ENCODE measurements at places on chromosomes 13 and 19.

DNA sequence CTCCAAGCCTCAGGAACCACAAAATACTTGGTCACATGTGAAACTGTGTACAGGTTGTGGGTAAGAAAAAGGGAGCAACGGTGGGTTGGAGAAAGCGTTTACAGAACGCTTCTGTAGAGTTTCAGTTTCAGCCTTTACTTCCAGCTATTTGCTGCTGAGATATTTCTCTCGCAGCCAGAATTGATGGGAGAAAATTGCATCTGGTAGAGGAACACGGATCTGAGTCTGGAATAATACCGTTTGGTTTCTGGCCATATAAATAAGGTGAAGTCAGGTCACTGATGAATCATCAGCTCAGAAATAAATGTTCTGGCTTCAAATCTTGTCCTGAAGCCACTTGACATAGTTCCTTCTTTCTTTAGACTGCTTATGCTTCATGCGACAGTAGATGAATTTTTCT, 20.3 kb upstream of the RFC3 start:
- DNase-seq, result no peak

- DNase-seq, result no peak
Observed at GRCh38 chr13:99677116-99677951, 176.1 kb downstream of the TM9SF2 start.

- peak; percentile 82 for DNase-seq
Observed at GRCh38 chr13:46211483-46212351, at the start of gene LRRC63. LRRC63 (plus strand) TSS chr13:46211928; CDS start chr13:46213035, 1,107 bp downstream.

GRCh38 chr19:29263305-29264135, 50.6 kb upstream of the UQCRFS1 start:
- DNase-seq, result peak; percentile 19

- DNase-seq, result no peak
Observed at GRCh38 chr19:1103132-1103707, 574 bp upstream of the GPX4 start.

DNA sequence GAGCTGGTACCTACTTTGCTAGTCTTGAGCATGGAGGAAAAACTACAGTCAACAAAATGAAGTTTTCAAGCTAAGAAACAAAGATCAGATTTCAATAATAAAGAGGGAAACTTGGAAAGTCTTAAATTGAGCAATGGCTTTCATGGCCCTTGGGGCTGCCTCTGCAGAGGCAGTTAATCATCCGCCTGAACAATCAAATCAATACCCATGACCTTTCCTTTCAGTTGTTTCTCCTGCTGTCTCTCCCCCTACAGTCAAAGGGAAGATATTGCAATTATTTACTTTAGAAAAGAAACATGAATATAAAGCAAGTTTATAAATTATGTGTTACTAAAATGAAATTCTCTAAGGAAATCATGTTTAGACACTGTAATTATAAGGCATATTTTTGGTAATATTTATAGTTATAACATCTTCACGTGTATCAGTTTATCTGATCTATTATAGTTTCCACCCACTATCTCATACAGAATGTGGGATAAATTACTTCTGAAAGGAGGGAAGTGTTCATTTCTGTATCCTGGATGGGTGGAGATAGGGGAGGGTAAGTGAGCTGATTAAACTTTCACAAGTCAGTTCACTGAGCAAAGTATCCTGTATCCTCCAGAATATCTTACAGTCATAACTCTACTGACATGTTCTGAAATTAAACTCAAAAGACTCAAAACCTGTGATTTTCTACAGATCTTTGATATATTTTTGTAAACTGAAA, 72.4 kb upstream of the TSC22D1 start:
- DNase-seq, result no peak

GRCh38 chr13:64640002-64640401, 2590.1 kb downstream of the PCDH9 start:
- DNase-seq, result no peak

GRCh38 chr13:51547425-51548176, 36.7 kb upstream of the WDFY2 start:
- no peak for DNase-seq

DNA sequence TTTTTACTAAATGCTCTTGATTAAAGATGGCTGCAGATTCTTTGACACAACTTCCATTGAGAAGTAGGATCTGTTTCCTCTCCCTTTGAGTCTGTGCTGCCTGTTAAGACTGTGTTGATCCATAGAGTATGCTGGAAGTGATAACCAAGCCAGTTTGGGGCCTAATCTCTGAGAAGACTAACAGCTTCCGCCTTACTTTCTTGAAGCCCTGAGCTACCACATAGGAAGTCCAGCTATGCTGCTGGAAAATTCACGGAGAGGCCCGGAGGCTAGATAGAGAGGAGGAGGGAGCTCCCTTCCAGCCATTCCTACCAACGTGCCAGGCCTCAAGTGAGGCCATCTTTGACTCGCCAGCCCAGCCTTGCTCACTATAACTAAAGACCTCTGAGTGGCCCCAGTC, 12.5 kb downstream of the RAP2A start:
- DNase-seq, result no peak

- no peak for DNase-seq
Observed at GRCh38 chr13:87398047-87398446, 273.1 kb upstream of the SLITRK5 start.

DNA sequence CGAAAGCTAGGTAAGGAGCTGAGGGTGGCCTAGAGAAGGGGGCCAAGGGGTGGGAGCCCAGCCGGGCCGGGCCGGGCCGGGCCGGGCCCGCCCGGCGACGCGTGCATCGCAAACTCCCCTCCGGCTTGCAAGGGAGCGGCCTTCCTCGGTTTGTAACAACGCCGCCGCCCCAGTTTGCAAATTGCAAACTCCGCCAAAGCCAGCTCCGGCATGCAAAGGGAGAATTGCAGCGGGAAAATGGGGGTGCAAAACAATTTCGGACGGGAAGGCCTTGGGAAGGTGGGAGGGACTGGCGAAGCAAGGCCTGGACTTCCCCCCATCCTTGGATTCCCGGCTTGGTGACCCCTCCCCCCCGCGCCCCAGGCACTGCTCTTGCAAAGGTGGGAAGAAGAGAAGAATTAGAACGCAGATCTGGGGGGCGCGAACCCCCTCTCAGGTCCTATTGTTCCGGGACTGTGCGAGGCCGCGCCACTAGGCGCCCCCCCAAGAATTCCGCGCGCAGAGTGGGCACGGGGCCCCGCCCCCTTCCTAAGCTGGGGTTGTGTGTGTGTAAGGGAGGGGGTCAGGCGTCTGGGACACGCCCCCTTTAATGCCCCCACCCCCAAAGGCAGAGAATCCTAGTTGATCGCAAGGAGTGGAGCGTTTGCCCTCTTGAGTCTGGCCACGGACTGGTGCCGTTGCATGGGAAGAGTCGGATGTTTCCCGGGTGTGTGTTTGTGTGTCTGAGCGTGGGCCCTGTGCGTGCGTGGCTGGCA, 926 bp downstream of the PRR12 start:
- DNase-seq, result peak; percentile 72

DNA sequence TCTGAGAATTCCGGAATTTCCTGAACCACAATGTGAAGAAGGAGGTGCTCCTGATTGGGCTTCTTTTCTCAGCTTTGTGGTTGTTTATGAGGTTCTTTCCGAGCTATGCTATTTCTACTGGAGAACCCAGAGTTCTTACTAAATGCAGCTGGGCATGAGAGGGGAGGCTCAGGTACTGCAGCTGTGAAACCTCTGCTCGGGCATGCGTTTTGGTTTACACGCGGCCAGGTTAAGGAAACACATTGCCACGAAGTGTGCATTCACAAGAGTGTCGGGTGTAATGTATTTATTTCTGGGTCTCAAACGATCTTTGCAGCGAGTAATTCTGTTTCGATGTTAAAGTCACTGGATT, 661 bp upstream of the MIR17HG start:
- peak; percentile 67 for DNase-seq

DNA sequence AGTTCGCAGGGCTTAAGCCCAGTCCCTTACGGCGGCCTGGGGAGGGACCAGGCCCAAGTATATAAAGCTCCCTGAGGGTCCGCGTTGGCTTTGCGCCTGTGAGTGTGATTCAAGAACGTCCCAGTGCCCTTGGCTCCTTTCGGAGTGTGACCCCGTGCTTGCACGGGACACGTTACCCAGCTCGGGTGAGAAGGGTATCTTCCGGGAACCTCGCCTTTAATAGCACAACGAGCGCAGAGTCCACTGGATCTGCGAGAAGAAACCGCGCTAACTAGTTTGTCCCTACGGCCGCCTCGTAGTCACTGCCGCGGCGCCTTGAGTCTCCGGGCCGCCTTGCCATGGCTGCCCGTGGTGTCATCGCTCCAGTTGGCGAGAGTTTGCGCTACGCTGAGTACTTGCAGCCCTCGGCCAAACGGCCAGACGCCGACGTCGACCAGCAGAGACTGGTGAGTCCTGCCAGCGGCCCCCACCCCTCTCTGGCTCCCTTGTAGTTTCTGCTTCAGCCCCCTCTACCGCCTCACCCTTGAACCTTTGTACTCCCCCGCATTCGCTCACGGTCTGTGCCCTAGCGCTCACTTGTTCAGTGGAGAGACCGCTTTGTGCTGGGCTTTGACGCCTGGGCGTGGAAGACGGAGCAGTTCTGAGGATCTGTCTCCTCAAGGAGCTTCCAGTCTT, at the start of gene DNAJC15:
Gene DNAJC15 (plus strand): TSS at position 298 of the 675 bp plus-strand sequence. CDS start 41 bp downstream, at position 339.
- no peak for DNase-seq

GRCh38 chr13:40666933-40667621, 636 bp upstream of the FOXO1 start:
- peak; percentile 58 for DNase-seq

DNA sequence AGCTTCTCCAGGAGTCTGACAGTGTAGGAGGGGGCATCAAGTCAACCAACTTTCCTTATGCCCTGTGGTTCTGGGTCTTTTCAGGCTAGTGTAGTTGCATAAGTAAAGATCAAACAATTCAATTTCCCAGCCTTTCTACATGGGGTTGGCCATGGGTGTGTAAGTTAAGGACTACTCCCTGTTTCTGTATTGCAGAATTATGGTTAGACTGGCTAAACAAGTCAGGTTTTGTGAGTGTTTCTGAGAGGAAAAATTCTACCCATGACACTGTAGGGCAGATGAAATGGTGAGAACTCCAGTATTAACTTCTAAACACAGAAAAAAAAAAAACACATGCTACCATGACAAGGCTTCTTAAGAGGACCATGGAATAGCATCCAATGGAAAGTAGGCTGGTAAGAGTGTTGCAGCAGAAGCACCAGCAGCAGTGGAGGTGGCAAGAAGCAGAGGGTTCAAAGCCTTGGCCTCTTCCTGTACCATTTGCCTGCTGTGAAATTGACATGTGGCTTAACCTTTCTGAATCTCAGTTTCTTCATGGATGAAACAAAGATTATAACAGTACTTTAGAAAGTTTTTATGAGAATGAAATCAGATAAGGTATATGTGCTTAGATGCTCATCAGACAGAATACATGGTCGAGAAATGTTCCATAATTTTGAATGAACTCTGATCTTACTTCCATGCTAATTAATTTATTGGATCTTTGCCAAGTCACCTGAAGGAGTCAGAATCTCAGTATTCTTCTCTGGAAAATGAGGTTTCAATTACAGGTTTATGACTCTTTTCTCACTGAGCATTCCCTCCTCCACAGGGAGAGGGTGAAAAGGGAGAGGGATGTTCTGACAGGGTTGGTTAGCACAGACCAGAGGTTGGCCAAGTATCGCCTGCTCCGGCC, 11.4 kb upstream of the SCEL start:
- DNase-seq, result no peak

DNA sequence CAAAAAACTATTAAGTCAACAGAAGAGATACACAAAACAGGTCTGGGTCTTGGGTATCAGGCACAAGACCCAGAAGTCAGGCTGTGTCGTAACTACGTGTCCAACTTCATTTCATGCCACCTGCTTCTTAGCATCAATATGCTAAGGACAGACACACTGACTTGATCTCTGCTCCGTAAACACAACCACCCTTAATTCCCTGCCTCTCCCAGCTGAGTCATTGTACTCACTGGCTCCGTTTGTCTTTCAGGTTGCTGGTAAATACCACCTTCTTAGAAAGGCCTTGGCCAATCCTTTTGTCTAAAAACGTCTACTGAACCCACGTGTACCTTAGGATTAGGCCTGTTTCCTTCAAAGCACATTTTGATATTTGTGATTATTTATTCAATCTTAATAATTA, 726.2 kb downstream of the PCDH9 start:
- DNase-seq, result no peak

DNA sequence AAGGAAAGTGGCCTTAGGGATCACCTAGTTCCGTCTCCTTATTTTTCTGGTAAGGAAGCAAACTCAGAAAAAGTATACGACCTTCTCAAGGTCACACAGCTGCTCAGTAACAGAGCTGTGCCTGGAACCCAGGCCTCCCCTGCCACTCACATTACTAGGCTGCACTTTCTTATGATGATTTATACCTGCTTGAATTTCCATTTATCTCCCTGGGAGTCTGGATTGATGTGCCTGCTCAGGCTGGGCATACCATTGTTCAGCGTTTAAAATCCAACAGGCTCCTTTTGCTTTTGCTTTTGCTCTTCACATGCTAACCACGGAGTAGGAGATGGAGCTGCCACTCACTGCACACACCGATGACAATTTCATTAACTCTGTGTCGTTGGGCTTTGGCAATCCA, 241.0 kb downstream of the OLFM4 start:
- DNase-seq, result no peak

DNA sequence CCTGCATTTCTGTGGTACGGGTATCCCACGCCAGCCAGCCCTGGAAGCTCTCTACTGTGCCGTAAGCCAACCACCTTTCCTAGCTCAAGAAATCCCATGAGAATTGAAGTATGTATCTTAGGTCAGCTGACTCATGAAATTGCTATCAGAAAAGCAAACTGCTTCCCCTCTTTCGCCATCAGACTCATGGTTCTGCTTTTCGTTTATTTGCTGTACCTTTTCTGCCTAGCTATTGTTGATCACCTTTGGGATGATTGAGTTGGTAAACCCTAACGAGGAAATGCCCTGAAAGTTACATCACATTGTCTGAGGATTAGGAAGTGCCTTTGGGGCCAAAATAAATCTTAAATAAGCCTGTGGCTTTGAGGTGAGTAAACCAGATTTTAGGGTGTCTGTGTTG, at the start of gene ADGRE3:
Gene ADGRE3 (minus strand): TSS at position 81 of the 400 bp plus-strand sequence. CDS start 74 bp downstream, at position 7.
- no peak for DNase-seq

DNA sequence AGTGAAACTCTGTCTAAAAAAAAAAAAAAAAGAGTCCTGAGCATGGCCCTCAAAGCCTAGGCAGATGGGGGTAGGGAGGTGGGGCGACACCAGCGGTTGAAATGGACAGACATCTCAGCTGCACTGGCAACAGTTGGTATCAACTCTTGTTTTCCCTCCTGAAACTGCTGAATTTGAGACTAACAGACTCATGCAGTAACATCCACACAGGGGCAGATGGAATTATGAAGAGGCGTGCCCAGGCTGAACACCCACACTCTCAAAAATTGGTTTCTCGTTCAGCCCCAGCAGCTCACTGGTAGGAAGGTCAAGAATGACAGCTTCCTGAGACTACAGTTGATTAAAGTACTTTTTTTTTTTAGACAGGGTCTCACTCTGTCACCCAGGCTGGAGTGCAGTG, 24.1 kb downstream of the PBX4 start:
- no peak for DNase-seq

GRCh38 chr13:98315466-98315865, 138.4 kb upstream of the RNF113B start:
- no peak for DNase-seq

DNA sequence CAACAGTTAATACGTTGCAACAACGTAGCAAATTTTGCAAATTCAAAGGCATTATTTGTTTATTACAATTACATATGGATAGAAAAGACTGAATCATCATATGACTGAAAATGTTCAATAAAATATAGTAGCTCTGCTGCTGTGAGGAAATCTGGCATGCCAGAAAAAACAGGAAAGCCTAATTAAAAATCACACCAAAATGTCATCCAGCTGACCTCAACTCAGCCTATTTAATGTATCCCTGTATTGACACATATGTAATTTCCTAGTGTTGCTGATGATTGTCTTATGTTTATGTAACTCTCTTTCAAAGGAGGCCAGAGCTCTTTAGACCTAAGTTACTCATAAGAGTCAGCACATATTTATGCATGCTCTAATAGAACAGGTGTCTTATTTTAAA, 495.0 kb downstream of the PCDH17 start:
- DNase-seq, result no peak
